ENCODE measurements at places on chromosomes 6 and 20. TPM values are rescaled to one million over a fixed set of nuclear protein-coding genes. Genes with fewer than 3 reads are reported as not detected.

The PTPRT gene
- total RNA-seq, result not detected

The PTGIS gene
- 0.02 TPM for total RNA-seq

The DNAH8 gene
- not detected for total RNA-seq

The VAPB gene
- 48.3 TPM for total RNA-seq

The GRIK2 gene
- 0.35 TPM for total RNA-seq

The PROKR2 gene
- total RNA-seq, result not detected

The PXMP4 gene
- 6.4 TPM for total RNA-seq

The RAB44 gene
- total RNA-seq, result 0.06 TPM

All from A549 treated with Mapracorat at 1 μM for 4 hours (cell line).